ENCODE measurements at places on chromosomes 7 and 10. TPM values are rescaled to one million over a fixed set of nuclear protein-coding genes. Genes with fewer than 3 reads are reported as not detected.

DNA sequence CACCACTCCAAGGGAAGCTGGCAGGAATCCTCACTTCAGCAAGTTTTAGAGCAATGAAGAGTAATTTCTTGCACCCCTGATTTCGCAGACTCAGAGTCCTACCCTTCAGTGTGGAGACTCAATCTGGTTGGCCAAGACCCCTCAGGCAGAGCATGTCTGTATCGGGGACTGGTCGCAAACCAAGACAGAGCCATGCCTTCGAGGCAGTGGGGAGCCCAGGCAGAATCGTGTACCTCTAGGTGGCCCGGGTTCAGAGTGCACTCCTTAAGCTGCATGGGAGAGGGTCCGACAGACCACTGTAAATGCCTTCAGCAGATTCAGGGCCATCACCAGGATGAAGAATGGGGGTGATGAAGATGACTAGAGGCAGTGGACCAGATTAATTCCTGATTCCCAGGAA, 94.9 kb downstream of the STRA8 start:
- DNase-seq: no peak
- no peaks in the 10 kb centered on the region for H3K27me3 ChIP-seq
- no peaks in the 10 kb centered on the region for H3K4me1 ChIP-seq
- no peak overlapping the region for H3K27ac ChIP-seq

DNA sequence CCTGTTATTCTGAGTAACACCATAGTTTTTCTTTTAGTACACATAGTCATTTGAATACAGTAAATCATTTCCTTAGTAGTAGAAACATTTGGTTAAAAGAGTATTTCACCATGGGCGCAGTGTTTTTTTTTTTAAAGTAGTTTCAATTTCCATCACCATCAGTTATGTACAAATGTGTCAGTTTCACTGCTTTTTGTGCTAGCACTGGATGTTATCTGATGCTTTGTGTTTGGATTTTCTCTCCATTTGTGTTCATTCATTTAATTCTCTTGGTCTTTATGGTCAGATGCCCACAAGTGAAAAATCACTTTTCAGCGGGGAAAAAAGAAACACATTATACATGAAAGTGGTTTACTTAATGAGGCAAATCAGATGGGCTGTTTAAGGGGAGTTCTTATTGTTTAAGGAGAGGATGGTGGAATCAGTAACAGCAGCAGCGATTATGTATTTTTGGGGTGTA, 16.0 kb upstream of the HK1 start:
- DNase-seq: no peak
- peaks cover 4% of the 10 kb centered on the region for H3K27me3 ChIP-seq
- H3K27ac ChIP-seq: peak overlapping the region; percentile 62
- H3K36me3 ChIP-seq: peaks cover 5% of the 10 kb centered on the region
- no peak overlapping the region for H3K4me3 ChIP-seq
- H3K4me1 ChIP-seq: peaks cover 14% of the 10 kb centered on the region

GRCh38 chr7:77729574-77730348, 33.5 kb downstream of the RSBN1L start:
- H3K36me3 ChIP-seq: no peaks in the 10 kb centered on the region
- peak overlapping the region; percentile 15 for H3K4me3 ChIP-seq
- no peaks in the 10 kb centered on the region for H3K27me3 ChIP-seq
- DNase-seq: no peak
- peaks cover 36% of the 10 kb centered on the region for H3K4me1 ChIP-seq

SLC25A13 gene
- total RNA-seq: 17.1 TPM

PROSER2 gene
- 5.1 TPM for total RNA-seq

DNA sequence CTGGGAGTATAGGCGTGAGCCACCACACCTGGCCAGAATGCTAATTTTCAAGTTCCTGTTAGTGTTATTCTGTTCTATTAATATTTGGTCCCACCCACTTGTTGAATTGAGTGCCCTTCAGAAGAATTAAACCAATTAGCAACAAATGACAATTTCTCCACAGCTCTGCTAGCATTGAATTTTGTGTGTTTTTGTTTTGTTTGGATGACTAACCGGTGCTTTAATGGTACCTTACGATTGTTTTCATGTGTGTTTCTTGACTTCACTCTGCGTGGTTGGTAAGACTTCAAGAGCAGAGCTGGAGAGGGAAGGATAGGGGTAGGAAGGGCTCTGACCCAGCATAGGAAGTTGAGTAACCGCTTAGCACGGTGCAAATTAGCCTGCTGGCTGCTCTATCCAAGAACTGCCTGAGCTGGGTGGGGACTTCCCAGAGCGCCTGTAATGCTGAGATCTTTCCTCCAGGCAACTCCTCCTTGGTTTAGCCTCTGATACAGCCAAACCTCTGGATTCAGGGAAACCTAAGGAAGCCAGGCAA, 4.6 kb downstream of the ARPC1B start:
- H3K36me3 ChIP-seq: peaks cover 5% of the 10 kb centered on the region
- H3K27ac ChIP-seq: peak overlapping the region; percentile 98
- peaks cover 38% of the 10 kb centered on the region for H3K4me1 ChIP-seq
- H3K27me3 ChIP-seq: no peaks in the 10 kb centered on the region

DNA sequence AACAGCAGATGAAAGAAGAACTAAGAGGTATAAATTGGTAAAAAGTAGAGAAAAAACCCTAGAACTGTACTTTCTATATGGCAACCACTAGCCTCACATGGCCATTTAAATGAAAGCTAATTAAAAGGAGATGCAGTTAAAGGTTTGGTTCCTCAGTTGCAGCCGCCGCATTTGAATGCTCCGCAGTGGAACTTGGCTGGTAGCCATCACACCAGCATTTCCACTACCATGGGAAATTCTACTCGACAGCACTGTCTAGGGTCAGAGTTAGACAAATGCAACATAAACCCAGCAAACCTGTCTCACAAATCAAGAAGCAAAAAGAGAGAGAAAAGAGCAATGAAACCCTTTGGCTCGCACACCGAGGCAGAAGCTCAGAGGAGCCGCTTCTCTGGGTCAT, 29.7 kb downstream of the VIPR2 start:
- peaks cover 59% of the 10 kb centered on the region for H3K27me3 ChIP-seq
- no peak overlapping the region for H3K4me3 ChIP-seq
- no peaks in the 10 kb centered on the region for H3K36me3 ChIP-seq

GRCh38 chr10:19891429-19891828, 75.2 kb downstream of the PLXDC2 start:
- no peaks in the 10 kb centered on the region for H3K4me1 ChIP-seq
- no peak overlapping the region for H3K4me3 ChIP-seq
- no peak for DNase-seq
- no peak overlapping the region for H3K27ac ChIP-seq

GRCh38 chr10:108566316-108567107, 1356.8 kb downstream of the XPNPEP1 start:
- H3K4me1 ChIP-seq: no peaks in the 10 kb centered on the region
- H3K36me3 ChIP-seq: no peaks in the 10 kb centered on the region
- H3K27me3 ChIP-seq: no peaks in the 10 kb centered on the region
- no peak for DNase-seq

GRCh38 chr10:102064503-102064867, 664 bp upstream of the HPS6 start:
- peaks cover 25% of the 10 kb centered on the region for H3K4me1 ChIP-seq
- peak overlapping the region; percentile 77 for H3K27ac ChIP-seq
- no peaks in the 10 kb centered on the region for H3K36me3 ChIP-seq
- peak overlapping the region; percentile 92 for H3K4me3 ChIP-seq
- H3K27me3 ChIP-seq: no peaks in the 10 kb centered on the region
- no peak for DNase-seq

ITIH2 gene
- total RNA-seq: not detected

RAB19 gene
- 2.1 TPM for total RNA-seq

GRCh38 chr7:19352305-19352695, 207.1 kb upstream of the FERD3L start:
- DNase-seq: no peak
- no peak overlapping the region for H3K4me3 ChIP-seq
- no peaks in the 10 kb centered on the region for H3K27me3 ChIP-seq
- H3K4me1 ChIP-seq: no peaks in the 10 kb centered on the region
- no peaks in the 10 kb centered on the region for H3K36me3 ChIP-seq
- H3K27ac ChIP-seq: no peak overlapping the region

FRAT1 gene
- total RNA-seq: 24.4 TPM

DNA sequence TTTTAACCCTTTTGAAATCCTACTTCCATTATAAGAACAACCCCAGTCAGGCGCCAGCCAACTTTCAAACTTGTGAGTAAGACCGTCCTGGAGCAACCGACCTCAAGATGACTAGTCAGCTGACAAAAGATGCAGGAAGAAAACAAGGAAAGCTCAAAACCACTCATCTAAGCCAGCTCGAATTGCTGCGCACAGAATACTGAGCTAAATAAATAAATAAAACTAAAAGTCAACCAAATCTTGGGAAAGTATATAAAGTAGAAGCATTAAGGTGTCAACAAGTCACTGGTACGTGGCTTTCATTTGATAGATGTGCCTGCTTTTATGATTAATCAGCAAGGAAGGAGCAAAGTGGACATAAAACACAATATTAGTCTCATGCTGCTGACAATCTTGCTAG, 1269.8 kb downstream of the XPNPEP1 start:
- H3K27ac ChIP-seq: no peak overlapping the region
- H3K4me3 ChIP-seq: no peak overlapping the region
- H3K4me1 ChIP-seq: no peaks in the 10 kb centered on the region
- no peaks in the 10 kb centered on the region for H3K36me3 ChIP-seq
- H3K27me3 ChIP-seq: no peaks in the 10 kb centered on the region

PLXDC2 gene
- total RNA-seq: 11.8 TPM

DNA sequence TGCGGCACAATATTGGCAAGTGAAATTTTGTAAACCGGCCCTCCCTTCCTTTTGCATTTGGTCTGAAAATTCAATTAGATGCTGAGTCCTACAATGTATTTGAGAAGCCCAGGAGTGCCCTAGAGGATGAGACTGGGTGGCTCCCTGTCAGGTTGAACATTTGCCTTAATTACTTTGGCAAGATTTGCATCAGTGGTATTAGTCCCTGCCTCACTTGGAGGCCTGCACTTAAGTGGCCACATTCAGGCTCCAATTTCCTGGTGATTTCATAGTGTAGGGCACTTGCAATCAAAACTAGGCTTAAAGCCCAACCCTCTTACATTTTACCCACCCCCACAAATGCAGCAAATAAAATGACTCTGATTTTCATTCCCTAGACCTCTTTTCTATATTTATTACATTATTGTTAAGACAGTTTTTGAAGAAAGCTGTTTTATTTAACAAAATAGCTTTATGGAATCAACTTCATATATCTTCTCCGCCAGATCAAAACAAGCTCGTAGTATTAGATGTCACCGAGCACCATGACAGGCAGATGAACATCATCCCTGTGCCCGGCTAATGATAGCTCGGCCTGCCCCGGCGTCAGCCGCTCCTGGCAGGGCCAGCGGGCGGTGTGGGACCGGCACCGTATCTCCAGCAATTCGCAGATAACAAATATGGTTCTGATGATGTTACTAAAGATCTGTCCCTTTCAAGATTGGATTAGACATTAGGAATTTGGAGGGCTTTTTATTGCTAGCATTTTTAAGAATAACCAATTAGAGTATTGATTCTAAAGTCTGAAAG, 73.6 kb downstream of the EGFR start:
- no peak overlapping the region for H3K27ac ChIP-seq
- H3K4me3 ChIP-seq: no peak overlapping the region
- H3K27me3 ChIP-seq: peaks cover 24% of the 10 kb centered on the region
- H3K36me3 ChIP-seq: peaks cover 4% of the 10 kb centered on the region
- DNase-seq: no peak

FAM25G gene
- not detected for total RNA-seq

DNA sequence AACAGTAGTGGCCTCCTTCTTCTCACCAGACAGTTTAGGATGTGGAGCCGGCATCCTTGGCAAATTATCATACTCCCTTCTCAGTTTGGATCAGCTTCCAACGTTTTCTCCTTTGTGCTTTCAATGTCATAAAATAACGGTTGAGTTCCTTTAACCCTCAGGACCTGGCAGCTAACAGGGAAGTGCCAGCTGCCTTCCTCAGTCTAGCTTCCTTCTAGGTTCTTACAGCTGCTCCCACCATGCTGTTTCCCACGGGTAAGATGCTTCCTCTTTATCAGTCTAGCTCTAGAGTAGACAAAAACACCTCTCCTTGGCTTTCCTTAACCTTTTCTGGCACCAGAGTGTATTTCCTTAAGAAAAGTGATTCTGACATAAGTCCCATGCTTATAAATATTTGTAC, 33.2 kb downstream of the BLVRA start:
- no peak overlapping the region for H3K4me3 ChIP-seq
- peaks cover 18% of the 10 kb centered on the region for H3K36me3 ChIP-seq
- peaks cover 14% of the 10 kb centered on the region for H3K4me1 ChIP-seq
- DNase-seq: no peak

GRCh38 chr10:116125180-116125579, 147.8 kb downstream of the GFRA1 start:
- no peaks in the 10 kb centered on the region for H3K27me3 ChIP-seq
- H3K27ac ChIP-seq: no peak overlapping the region
- H3K4me1 ChIP-seq: no peaks in the 10 kb centered on the region
- H3K36me3 ChIP-seq: no peaks in the 10 kb centered on the region
- no peak for DNase-seq
- no peak overlapping the region for H3K4me3 ChIP-seq

BRAF gene
- 56.1 TPM for total RNA-seq

- DNase-seq: no peak
- H3K36me3 ChIP-seq: peaks cover under 1% of the 10 kb centered on the region
- peaks cover 31% of the 10 kb centered on the region for H3K27me3 ChIP-seq
- H3K27ac ChIP-seq: no peak overlapping the region
Observed at GRCh38 chr7:139526578-139527544, 3.4 kb downstream of the CLEC2L start.

HMX2 gene
- total RNA-seq: not detected

MCM7 gene
- 119 TPM for total RNA-seq

SYT15B gene
- total RNA-seq: not detected

DNA sequence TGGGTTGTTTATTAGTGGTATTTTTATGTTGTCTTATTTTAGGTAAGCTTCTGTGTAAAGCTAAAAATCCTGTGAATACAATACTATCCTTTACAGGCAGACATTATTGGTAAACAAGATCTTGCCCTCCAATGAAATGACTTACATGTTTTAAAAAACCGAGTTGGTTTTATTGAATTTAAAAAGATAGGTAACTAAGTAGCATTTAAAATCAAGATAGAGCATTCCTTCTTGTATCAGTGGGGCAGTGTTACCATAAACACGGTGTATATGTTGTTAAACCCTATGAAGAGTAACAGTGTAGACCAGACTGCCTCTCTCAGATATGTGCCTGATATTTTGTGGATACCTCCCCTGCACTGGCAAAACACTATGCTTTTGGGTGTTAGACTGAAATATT, 81.0 kb downstream of the SNX10 start:
- H3K4me3 ChIP-seq: no peak overlapping the region
- H3K27me3 ChIP-seq: peaks cover 14% of the 10 kb centered on the region
- no peak overlapping the region for H3K27ac ChIP-seq
- DNase-seq: no peak

DNA sequence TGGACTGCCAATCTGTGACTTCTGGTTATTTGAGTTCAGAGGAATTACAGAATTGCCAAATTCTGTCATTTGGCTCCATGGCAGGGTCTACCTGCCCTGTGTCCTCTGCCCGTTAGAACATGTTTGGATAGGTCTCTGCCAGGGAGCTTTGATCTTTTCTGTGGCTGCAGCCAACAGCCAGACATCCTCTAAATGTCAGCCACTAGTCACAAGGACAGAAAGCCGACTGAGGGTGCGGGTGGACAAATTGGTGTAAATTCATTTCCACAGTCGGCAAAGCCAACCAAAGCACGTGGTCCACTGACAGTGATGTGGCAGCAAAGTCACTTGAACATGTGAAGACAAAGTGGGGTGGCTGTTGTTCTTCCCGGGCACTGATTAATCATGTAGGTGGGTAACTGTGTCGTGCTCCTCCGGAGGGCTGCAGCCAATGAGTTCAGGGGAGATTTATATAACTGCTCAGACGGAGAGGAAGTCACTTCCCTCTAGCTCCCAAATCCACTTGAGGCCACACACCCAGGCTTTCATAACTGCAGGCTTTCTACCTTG, 26.7 kb upstream of the CAMK1D start:
- no peak overlapping the region for H3K27ac ChIP-seq
- DNase-seq: no peak
- H3K4me1 ChIP-seq: peaks cover 10% of the 10 kb centered on the region
- H3K4me3 ChIP-seq: peak overlapping the region; percentile 43
- H3K27me3 ChIP-seq: no peaks in the 10 kb centered on the region
- H3K36me3 ChIP-seq: no peaks in the 10 kb centered on the region

CYP2C19 gene
- total RNA-seq: not detected
